ENCODE measurements at places on chromosomes 16 and 17. TPM values are rescaled to one million over a fixed set of nuclear protein-coding genes. Genes with fewer than 3 reads are reported as not detected.

RAB11FIP4 gene
- total RNA-seq: 10.8 TPM

- DNase-seq: no peak
Observed at GRCh38 chr16:89737341-89738071, 16.2 kb downstream of the ZNF276 start.

DNA sequence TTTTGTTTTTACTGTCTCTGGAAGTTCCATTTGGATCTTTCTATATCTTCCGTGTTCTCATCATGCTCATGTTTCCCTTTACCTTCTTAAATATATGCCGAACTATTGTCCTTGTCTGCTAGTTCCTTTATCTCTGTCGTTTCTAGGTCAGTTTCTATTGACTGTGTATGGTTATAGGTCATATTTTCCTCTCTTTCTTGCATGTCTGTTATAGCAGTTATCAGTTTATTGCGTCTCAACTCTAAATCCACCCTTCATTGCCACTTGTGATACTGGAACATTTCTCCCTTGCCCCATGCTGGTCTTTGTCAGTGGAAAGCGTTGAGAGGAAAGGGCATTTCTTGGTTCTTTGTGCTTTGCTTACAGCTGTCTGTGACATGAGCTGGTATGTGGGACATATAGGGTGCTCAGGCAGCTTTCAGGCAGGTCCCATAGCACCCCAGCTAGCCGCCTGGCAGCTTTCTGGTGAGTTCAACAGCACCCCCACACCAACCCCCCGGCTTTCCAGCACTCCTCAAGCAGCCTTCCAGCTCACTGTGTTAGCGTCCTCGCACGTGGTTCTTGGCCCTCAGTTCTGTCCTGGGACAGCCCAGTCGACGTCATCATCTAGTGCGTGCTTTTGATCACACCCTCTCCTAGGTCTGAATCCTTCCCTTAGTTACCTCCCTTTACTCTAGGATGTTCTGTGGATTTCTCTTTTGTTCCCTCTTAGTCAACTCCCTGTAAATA, 15.4 kb upstream of the DNASE1 start:
- no peak for DNase-seq

DNA sequence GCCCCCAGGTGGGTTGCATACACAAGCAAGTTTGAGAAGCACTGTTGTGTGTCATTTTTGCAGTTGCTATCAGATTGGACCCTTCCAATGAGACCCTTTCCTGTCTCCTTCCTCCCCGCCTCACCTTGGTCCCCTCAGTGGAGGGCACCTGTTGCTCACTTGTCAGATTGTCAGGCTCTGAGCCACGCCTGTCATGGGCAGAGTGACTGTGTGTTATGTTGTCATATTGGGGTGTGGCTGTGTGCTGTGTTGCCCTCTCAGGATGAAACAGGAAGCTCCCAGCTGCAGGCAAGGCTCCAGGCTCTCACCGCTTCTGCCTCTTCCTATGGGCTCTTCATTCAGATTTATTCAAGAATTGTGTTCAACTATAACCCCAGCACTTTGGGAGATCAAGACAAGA, 302.9 kb downstream of the CPPED1 start:
- DNase-seq: no peak

DNA sequence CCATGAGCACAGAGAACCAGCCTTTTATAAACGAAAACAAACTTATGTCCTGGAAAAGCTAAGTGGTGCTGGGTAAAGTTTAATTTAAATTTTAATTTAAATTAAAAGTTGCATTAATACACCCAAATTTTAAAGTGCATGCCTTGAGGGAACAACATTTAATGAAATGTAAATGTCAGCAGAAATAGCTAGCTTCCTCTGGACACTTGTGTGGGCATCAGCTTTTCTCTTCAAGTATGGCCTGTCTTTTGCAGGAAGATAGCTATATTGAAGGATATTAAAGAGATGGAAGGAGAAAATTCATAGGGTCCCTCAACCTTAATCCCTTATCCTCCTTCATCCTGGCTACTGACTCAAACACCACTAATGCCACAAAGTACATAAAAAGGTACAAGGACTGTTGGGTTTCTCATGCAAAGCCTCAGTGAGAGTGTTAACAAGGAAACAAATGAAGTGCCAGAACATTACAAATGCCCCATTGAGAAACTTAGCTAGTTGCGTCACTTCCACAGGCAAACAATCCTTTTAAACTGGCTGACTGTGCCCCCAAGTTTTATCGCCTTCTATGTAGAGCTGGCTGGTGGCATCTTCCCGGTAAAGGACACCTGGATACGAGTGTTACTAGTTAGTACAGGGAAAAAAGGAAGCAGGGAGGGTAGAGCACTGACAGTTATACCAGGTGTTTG, 14.1 kb downstream of the PHF12 start:
- DNase-seq: no peak

C17orf78 gene
- total RNA-seq: not detected

- DNase-seq: no peak
Observed at GRCh38 chr17:47698749-47699535, 5.0 kb downstream of the TBKBP1 start.

- DNase-seq: no peak
Observed at GRCh38 chr16:47664653-47665325, 203.7 kb downstream of the PHKB start.
